Activated CD8-positive, alpha-beta T cell treated with anti-CD3 and anti-CD28 coated beads for 36 hours (primary cell): ENCODE measurements at places on chromosomes 13 and 19. TPM values are rescaled to one million over a fixed set of nuclear protein-coding genes. Genes with fewer than 3 reads are reported as not detected.

DNA sequence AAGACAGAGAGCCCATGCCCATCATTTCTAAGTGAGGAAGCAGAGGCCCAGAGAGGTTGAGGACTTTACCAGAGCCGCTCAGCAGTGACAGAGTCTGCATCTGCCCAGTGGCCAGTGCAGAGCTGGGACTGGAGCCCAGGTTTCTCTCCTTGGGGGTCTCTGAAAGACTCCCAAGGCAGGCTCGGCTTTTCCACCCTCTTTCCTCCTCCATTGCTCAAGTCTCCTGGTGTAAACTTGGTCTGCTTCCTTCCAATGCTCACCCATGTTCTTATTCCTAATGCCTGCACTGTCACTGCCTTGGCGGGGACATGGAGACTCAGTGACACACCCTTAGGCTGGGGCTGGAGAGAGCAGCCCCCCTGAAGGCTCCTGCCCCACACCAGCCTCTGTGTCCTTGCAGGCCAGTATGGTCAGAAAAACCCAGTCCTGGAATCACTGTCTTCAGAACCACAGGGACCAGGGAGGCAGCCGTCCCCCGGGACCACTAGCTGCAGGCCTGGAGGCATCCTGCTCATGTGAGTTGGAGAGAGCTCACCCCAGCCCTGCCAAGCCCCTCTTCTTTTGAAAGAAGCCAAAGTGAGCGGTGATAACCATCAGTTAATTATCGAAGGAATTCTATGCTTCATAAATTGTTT is 211.0 kb upstream of the ZNF536 start:
- DNase-seq: no peak

The C3 gene
- 1.1 TPM for total RNA-seq

GRCh38 chr19:57052081-57052480 is 67.7 kb upstream of the USP29 start:
- DNase-seq: no peak

The CACNG7 gene
- not detected for total RNA-seq

DNA sequence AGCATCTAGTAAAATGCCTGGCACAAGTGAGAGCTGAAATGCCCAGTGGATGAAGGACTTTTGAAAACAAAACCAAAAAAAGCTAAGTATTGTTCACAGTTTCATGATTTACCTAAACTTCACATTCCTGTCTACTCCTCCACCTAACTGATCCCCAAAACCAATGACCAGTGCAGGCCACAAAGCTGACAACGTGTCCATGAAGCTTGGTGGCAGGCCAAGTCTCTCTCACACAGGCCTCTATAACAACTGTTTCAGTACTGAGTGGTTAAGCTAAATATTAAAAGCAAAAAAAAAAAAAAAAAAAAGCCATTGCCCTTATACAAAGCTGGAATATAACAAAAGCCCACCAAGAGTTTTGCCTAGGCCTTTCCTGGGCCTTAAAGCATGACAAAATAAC is 36.4 kb downstream of the STK24 start:
- DNase-seq: no peak

GRCh38 chr13:95503662-95504061 is 48.9 kb upstream of the CLDN10 start:
- no peak for DNase-seq

The SLITRK6 gene
- not detected for total RNA-seq

- peak; percentile 95 for DNase-seq
These were observed 10.5 kb upstream of the SMG9 start for GRCh38 chr19:43765109-43765876.

- DNase-seq: no peak
These were observed 1.9 kb upstream of the ZNF653 start for GRCh38 chr19:11507370-11508078.

The KCNRG gene
- 0.36 TPM for total RNA-seq

DNA sequence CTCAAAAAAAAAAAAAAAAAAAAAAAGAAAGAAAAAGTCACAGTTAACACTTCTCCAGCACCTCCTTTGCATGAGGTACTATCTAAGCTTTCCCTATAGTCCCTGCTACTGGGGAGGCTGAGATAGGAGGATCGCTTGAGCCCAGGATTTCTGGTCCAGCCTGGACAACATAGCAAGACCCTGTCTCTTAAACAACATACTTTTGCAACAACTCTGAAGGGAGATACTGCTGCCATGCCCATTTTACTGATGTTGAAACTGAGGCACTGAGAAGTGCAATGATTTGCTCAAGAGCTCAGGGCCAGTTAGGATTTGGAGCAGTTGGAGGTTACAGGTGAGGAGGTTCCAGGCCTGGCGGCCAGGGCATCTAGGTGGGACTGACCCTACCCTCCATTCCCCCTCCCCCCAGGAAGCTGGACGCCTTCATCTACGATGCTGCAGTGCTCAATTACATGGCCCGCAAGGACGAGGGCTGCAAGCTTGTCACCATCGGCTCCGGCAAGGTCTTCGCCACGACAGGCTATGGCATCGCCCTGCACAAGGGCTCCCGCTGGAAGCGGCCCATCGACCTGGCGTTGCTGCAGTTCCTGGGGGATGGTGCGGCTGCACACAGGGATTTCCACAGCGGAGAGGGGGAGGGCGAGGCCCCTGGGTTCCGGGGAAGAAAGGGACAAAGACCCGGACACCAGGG is 4.3 kb upstream of the GRWD1 start:
- no peak for DNase-seq

The WDR62 gene
- total RNA-seq: 22.6 TPM

- peak; percentile 20 for DNase-seq
These were observed 14.6 kb downstream of the FRY start for GRCh38 chr13:32045982-32046785.

GRCh38 chr13:102812611-102813287 is 13.8 kb downstream of the BIVM start:
- DNase-seq: no peak

GRCh38 chr13:36323408-36323807 is 22.8 kb downstream of the SPART start:
- DNase-seq: no peak

The FUT1 gene
- total RNA-seq: 0.09 TPM

The SPACA6 gene
- 4.6 TPM for total RNA-seq

The SRRM5 gene
- total RNA-seq: 0.54 TPM

DNA sequence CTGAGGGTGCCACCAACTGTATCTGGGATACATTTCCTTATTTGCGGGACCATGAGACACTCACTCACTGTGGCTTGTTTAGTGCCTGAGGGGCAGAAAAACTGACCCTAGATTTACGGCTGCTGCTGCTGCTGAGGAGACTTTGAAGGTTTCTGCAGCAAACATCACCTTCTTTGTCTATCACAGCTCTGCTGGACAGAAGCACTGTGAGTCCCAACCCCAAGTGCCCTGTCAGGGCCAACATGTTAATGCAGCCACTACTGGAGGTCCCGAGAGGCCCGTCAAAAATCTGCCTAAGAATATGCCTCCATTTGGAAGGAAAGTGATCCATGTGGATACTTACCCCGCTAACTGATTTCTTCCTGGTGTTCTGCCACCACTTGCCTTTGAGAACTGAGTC is 37.3 kb upstream of the UBL3 start:
- no peak for DNase-seq

DNA sequence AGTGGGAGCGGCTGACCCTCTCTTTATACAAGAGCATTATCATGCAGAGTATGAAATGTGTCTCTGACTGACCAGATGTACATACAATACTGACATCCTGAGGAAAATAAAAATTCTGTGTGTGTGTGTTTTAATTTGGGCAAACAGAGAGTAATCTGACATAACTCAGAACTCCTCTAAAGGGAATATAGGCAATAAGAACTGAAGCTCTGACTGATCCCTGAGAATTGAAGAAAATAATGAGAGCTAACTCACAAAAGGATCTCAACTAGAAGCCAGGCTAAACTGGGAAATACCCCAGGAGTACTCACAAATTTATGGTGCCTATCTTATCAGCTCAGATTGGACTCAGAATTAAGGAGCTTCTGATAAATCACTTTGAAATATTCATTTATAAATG is 539.9 kb downstream of the OLFM4 start:
- DNase-seq: no peak

GRCh38 chr13:79314652-79315051 is 91.4 kb downstream of the RBM26 start:
- DNase-seq: no peak

- no peak for DNase-seq
These were observed 174.5 kb downstream of the USP12 start for GRCh38 chr13:26996965-26997752.

GRCh38 chr19:6172074-6172863 is 36.8 kb downstream of the ACSBG2 start:
- no peak for DNase-seq

The KLK5 gene
- not detected for total RNA-seq

The ZNF586 gene
- total RNA-seq: 21.8 TPM
